ENCODE measurements at places on chromosomes 7 and 10.
A peak's percentile ranks its signal among the peaks of the same experiment; 100 is the strongest.

DNA sequence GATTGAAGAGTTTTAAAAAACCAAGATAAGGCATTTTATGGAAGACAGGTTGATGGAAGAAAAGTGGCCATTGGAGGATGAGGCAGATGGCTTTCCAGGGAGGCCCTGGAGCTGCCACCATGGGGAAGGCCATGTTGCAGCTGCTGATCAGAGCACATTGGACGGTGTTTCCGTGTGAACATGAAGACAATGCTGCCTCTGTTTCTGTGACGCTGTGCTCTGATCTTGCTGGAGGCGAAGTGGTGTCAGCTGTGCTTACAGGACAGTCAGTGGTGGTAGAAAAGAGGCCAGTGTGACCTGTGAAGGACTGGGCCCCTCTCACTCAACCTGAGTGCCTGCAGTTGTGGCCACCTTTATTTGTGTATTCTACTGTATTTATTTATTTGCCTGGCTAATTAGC, 132.9 kb downstream of the FAM204A start:
- no peak for DNase-seq

DNA sequence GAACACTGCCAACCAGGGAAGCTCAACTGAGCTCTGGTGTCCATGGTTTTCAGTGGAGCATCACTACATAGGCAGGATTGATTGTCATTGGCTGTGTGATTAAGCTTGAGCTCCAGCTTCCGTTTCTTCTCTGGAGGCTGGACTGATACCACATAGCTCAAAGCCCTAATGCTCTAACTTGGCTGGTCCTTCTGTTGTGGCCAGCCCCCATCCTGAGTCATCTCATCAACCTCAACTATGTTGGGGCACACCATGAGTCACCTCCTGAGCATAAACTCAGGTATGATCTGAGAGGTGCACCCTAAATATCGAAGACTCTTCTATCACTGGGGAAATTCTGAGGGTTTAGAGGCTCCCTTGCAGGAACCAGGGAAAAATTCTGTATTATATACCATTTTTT, 114.5 kb upstream of the INHBA start:
- no peak for DNase-seq

- no peak for DNase-seq
Measured at GRCh38 chr10:132334631-132335188, 2.7 kb downstream of the LRRC27 start.

DNA sequence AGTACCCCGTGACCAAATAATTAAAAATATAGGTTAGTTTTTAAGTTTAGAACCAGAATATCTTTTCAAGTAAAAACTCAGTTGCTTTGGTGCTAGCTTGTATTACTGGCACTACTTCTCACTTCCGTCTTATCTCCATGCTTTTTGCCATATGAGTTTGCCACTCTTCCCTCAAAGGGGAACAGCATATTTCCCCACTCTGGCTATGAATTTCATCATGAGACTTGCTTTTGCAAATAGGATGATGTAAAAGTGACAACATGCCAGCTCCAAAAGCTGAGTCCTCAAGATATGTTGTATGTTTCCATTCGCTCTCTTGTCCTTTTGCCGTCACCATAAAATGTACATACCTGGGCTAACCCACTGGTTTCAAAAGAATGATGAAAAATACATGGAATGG, 178.1 kb upstream of the SEMA3A start:
- DNase-seq: no peak

DNA sequence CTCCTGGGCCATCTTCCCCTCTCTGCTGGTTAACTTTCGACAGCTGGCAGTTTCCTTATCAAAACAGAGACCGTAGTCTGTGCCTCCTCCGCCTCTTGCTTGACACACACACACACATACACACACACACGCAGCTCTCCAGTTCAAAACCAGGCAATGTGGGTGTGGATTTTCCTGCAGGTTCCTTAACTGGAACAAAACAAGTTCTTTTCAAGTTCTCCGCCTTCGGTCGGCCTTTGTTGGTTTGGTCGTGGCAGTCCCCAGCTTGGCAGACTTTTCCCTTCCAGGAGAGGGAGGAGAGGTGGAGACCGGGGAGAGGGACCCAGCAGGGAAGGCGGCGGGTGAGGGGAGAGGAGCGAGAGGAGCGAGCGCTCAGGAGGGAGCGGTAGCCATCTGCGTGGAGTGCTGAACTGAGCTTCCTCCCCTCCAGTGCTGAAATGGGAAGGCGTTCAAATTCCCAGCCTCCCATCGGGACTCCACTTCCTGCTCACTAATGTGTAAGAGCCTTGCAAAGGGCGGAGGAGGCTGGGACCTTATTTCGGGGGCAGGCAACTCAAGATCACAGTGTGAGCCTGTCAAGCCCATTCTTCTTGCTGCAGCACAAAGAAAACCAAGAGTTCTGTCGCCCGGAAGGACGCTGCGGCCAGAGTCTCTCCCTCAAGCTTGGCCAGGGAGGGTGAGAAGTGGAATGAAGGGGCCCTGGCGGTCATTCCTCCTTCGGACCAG, 120.6 kb downstream of the PRPF18 start:
- DNase-seq: peak; percentile 64

DNA sequence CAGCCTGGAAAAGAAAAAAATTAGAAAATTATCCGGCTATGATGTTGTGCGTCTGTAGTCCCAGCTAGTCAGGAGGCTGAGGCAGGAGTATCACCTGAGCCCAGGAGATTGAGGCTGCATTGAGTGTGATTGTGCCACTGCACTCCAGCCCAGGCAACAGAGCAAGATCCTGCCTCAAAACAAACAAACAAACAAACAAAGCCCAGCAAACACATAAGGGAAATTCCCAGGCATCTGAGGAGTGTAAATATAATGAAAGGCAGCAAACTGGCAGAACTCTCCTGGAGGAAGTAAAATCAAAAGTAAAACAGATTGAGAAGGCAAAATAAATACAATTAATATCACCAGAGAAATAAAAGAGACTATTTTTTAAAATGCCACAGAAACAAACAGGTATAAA, 84.5 kb upstream of the ITGB1 start:
- no peak for DNase-seq

DNA sequence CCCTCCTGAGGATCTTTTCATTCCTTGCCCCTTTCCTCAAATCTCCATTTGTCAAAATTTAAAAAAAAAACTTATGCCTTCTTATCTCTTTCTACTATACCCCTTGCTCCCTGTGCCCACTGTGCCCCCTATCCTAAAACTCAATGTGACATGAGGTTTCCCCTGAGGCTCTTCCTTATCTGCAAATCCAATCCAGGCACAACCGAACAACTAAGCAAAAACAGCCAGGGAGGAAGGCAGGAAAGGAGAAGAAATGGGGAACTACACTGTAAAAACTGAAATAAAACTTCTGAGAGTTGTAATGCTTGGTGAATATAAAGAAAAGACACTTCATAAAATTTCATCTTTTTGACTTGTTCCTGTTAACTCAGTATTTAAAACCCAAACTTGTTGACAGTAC, 54.2 kb downstream of the CRPPA start:
- DNase-seq: no peak

- peak; percentile 61 for DNase-seq
Measured at GRCh38 chr10:99520847-99521764, 11.6 kb upstream of the NKX2-3 start.

- DNase-seq: no peak
Measured at GRCh38 chr7:30040938-30041337, 12.7 kb downstream of the PLEKHA8 start.

DNA sequence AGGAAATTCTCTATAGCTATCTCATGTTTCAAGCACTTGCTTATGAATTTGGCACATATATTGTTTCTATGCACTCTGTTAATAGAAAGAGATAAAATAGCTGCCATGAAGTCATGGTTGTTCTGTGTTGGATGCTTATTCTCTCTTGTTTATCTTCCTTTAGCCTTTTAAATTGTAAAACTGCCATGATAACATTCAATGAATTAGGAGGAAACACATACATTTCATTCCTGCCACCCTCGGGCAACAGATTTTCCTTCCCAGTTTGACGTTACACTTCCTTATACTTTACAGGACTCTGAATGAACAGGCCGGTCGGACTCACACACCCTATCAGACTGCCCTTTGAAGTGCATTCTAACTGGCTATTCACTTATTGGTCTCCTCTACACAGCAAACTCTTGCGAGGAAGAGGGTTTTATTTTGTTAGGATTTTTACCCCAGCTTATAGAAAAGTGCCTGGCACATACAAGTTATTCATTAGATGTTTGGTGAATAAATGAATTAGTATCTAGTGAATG, 65.7 kb upstream of the FERD3L start:
- DNase-seq: no peak

- peak; percentile 67 for DNase-seq
Measured at GRCh38 chr10:101061624-101062231, at the start of gene KAZALD1. KAZALD1 (plus strand) TSS chr10:101061989; CDS start chr10:101062593, 604 bp downstream.

- DNase-seq: no peak
Measured at GRCh38 chr10:126565441-126565840, 105.1 kb downstream of the C10orf90 start.

GRCh38 chr7:78315119-78315518, 516.5 kb downstream of the PHTF2 start:
- no peak for DNase-seq

GRCh38 chr7:6205971-6206660, 66.3 kb downstream of the CYTH3 start:
- DNase-seq: no peak

DNA sequence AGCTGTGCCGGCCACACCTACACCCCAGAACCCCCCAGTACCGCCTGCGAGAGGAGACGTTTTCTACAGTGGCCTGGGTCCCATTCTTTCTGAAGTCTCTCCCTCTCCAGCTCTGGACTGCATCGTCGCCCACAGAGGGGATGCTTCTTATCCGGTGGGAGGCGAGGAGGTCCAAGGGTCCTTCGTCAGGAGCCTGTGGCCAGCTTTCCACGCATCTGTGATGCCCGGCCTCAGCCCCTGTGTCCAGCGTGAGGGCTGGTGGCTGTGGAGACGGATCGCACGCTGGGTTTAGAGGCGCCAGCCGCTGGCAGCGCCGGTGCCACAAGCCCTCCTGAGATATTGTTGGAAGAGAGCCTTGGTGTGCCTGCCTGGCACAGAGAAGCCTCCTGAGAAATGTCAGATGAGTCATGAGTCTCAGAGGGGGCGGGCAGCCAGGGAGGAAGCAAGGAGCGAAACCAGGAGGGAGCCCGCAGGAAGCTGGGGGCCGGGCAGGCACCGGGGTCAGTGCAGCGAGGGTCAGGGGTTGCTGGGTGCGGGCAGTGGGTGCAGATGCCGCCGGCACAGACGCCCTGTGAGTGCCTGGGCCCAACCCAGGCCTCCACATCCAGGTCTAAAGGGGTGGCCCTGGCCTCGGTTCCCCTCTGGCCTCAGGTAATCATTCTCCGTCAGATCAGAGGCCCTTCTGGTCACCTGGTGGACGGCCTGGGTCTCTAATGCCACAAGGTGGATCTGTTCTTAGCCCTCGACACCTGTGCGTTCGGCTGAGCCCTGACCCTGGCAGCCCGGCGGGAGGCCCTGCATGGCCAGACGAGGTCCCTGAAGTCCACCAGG, 86.0 kb upstream of the DIP2C start:
- DNase-seq: no peak

DNA sequence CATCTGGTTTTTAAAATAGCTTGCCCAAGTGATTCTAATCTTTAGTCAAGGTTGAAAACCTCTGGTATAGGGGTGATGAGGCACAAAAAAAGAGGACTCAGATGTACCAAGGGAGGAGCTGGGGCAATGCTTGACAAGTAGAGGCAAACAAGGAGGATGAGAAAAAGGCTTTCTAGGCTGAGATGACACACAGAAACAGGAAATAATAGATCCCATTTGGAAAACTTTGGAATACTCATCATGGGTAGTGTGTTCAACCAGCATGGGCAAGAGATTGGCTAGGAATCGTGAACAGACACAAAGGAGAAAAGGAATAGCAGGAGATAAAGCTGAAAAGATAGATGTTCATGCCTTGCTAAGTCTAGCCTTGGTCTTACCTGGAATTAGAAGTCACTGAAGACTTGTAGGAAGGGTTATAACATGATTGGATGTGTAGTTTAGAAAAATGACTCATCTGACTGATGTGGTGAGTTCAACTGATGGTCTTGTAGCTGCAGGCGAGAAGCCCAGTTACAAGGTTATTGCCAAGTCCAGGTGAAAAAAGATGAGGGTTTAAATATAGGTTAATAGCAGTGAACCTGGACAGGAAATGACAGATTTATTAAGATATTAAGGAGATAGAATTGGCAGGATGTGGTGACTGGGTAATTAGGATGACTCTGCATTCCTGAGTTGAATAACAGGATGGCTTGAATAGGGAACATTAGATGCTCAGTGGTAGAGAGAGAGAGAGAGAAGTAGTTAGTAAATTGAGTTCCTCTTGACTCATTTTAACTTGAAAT, 214.0 kb upstream of the LRGUK start:
- no peak for DNase-seq

DNA sequence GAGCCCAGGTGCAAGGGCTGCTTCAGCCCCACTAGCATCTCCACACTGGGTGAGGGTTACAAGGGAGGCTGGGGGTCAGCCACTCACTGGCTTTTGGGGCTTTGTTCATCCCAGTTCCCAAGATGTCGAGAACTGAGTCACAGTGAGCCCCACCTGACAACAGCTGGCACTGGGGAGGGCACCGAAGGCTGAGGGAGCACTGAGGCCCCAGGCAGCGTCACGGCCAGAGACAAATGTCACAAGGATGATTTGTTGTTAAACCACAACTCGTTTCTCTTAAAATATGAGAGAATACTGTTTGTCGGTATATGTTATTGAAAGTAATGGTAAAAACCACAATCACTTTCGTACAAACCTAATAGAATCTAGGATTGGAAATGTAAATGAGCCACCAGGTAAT, 219.9 kb downstream of the CELF2 start:
- no peak for DNase-seq

DNA sequence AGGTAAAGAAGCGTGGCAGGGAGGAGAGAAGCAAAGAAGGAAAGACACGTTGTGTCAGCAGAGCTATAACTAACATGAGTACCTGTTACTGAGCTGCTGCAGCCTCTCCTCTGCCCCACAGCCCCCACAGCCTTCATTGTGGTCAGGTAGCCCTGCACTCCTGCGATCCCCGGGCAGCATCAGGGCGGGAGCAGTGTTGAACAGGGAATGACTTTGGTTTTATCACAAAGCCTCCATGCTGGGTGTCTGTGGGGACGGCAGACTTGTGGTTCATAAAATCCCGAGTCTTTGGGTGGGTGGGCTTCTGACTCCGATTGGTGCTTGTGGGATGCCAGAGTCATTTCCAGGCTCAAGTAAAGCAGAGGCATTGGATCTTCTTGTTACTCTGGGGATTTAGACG, 14.8 kb upstream of the PRKAG2 start:
- no peak for DNase-seq

- DNase-seq: no peak
Measured at GRCh38 chr7:81236560-81236959, 317.7 kb upstream of the SEMA3C start.

GRCh38 chr7:124155432-124156022, 122.7 kb upstream of the TMEM229A start:
- DNase-seq: no peak

GRCh38 chr10:82249141-82249540, 374.1 kb downstream of the NRG3 start:
- no peak for DNase-seq

- DNase-seq: no peak
Measured at GRCh38 chr7:1092806-1093501, 5.0 kb downstream of the GPER1 start.

Measured in nephron progenitor cell (in vitro differentiated cells).